ENCODE measurements at places on chromosomes 2 and 18.

DNA sequence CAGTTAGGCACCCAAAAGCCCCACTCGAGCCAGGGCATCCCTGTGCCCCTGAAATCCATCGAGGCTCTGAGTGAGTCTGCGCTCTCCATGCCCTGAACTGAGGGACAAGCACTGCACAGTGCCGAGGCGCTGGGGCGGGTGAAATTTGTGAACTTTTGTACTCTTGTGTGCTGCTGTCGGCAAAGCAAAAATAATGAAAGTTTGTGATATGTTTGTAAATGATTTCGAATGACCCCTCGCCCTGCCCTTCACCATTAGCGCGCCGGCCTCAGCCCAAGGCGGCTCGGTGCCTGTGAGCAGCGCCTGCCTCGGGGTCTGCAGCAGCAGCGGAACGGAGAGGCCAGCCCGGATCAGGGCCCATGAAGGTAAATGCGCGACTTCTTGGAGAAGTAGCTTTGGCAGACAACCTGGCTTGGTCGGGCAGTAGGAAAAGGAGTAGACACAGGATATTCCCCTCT, 1.8 kb upstream of the HOXD4 start:
- no peak for DNase-seq

DNA sequence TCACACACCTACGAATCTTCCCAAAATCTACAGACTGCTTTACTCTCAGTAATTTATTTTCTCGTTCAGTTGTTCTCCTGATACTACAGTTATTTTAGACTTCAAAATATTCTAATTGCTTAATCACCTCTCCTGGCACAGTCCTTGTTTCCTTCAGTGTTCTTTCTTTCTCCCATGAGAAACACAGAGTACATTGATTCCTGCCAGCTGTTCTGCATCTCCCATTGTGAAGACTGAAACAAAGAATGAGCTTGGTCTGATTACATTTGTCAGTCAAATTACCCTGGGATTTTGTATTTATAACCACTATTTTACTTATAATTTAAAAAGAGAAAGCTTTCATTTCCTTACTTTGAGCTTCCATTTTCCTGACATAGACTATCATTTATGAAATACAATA, 63.9 kb upstream of the TANK start:
- no peak for DNase-seq

DNA sequence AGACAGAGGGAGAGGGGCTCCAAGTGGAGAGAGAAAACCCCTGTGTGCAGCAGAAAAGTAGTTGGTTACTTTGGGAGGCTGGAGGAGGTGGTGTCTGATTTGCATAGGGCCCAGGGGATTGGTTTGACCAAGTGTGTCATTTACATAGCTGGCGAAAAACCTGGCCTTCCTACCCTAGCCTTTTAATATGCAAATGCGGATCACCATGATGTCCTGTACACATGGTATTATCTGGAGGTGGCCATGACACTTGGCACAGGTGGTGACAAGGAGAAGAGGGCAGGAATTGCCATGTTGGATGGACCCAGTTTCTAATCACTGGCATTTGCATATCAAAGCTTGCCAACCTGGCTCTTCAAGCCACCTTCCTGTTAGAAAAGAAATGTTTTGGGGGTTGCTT, 120.8 kb upstream of the CHAC2 start:
- no peak for DNase-seq

DNA sequence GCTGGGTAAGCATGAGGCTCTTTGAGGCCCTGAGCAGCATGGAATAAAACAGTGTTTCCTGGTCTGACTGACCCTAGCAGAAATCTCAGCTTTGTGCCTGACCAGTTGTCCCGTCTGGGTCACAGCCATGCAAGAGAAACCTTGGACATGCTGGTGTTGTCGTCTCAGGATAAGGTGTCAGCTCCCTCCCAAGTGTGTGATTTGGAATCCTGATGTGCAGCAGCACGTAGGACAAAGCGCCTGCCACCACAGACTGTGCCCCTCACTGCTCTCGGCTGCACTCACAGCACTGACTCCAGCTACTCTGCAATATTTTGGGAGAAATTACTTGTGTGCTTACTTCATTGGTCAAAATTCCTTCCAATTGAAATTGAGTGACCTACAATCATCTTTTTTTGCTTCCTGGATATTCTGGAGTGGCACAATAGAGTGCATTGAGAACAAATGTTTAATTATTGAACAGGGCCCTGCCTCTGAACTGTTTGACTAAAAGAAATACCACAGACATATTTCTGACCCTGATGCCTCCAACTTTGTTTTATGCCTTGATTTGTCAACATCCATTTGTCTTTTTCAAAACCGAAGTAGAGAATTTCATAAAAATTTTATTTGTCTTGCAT, 352.4 kb downstream of the SOCS6 start:
- DNase-seq: no peak

DNA sequence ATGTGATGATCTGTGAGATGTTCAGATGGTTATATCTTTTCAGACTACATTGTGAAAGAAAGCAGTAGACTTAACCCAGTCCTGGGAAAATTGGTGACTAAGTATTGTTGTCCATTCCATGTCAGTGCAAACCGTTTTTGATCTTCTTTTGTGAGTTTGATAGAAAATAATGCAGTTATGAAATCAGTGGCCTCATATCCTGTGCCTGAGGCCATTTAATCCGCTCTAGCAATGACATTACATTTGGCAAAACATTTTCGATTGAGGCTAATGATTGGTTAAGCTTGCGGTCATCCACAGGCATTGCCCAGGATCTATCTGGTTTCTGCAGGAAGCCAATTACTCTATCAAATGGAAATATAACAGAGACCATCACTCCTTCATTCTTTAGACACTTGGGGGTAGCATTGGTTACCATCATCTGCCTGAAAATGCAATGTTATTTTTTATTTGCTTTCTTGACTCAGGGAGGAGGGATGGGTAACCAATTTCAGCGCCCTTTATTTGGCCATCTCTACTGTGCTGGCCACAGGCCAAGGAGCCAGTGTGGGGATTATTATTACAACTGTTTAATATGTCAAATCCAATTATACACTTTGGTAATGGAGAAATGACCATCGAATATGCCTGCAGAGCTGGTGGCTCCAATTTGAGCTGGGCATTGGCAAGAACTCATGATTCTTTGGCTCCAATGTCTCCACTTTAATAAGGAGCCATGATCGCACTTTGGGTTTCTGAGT, 33.6 kb downstream of the TRIB2 start:
- no peak for DNase-seq

DNA sequence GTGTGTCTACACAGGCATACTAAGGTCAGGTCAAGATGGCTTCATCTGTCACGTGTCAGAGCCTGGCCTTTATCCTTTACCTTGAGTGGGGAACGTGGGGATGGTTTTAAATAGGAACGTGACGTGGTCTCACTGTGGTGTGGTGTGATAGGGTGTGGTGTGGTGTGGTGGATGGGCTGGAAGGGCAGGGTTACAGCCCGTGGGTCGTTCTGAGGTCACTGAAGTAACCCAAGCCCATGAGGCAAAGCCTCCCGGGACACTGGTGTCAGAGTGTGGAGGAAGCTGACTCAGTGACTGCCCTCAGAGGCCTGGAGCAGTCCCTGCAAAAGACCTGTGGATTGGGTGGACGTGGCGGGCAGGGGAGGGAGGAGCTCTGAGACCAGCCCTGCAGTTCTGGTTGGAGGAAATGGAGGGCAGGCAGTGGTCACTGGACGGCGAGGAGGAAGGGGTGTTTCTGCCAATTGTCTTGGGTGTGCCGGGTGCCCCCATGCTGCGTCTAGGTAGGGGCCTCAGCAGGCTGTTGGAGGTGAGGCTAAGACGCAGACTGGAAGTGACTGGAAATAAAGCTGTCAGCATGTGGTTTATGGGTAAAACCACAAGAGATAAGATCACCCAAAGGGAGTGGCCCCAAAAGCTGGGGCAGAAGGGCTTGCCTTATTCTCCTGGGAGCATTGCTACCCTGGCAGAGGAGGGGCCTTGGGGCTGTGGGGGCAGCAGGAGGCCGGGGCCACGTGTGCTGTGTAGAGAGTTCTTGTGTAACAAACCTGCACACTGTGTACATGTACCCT, 84.8 kb downstream of the SH3RF3 start:
- no peak for DNase-seq

GRCh38 chr2:199910338-199911051, 598 bp upstream of the C2orf69 start:
- peak; percentile 21 for DNase-seq

GRCh38 chr2:140657657-140658056, 1473.2 kb downstream of the LRP1B start:
- peak; percentile 9 for DNase-seq

- no peak for DNase-seq
Observed at GRCh38 chr2:218880859-218881594, 375 bp downstream of the WNT10A start.

DNA sequence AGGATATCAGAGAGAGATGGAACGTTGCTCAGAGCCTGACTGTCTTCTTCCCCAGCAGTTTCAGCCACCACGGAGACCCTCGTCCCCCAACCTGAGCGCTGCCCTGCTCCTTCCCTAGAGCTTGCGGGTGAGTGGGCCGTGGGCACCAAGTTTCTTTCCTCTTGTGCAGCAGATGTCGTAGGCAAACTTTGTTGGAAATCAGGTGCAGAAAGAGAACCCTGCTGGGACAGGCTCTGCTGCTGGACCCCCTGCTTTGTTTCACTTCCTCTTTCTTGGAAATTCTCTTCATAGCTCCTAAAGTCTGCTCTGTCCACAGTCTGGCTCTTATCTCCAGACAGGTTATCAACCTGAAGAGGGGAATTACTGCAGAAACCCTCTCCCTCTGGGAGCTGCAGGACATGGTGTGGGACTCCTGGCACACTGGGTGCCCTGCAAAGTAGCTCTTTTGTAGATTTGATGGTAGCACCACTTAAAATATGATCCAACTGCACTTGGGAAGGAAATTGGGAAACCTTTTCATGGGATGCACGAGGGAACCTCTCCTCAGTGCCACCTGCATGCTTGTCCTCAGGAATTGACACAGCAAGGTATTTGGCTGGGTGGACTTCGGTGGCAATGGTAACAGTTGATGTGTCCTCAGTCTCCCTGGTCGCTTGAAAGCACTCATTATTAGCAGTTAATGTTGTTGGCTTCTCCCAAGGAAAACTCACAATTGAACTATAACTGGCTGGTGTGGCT, 92.2 kb downstream of the ALPK2 start:
- DNase-seq: no peak

Measured in A549 (cell line).